CD4-positive, alpha-beta T cell treated with Interleukin-17A for 1 hour (primary cell): ENCODE measurements at places on chromosomes 6 and 20.
A peak's percentile ranks its signal among the peaks of the same experiment; 100 is the strongest.

- no peak for DNase-seq
Observed at GRCh38 chr6:17429383-17430061, 36.1 kb downstream of the CAP2 start.

DNA sequence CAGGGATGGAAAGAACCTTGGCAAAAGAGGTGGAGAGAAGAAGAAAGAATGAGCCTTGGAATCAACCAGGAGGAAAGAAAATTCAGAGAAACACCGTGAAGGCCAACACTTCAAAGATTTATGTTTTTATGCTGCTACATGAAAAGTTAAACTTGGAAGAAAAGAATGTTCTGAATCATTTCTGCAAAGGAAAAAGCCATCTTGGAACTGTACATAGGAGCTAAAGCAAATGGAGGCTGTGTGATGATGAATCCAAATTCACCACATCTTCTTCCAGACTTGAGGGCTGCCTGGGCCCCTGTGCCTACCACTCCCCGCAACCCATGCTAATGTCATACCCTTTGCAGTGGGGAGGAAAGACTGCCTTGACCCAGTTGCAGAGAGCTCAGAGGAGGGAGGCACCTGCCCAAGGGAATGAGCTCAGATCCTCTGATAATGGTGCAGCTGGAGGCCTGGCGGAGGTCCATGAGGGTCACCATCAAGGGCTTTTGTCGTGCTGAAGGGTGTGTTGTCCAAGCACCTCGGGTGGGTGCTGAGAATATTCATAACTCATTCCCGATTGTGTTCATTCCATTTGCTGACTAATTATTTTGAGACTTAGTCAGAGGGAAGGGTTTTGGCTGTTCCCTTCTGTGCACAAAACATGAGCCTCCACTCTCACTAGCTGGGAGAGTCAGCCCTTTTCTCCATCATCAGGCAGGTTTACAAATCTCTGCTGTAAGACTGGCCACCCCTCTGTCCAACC, 245.8 kb upstream of the JAG1 start:
- DNase-seq, result no peak

- DNase-seq, result peak; percentile 18
Observed at GRCh38 chr6:28606424-28607391, 81.0 kb downstream of the GPX5 start.

GRCh38 chr6:103507052-103507451, 1352.7 kb downstream of the HACE1 start:
- DNase-seq, result no peak

DNA sequence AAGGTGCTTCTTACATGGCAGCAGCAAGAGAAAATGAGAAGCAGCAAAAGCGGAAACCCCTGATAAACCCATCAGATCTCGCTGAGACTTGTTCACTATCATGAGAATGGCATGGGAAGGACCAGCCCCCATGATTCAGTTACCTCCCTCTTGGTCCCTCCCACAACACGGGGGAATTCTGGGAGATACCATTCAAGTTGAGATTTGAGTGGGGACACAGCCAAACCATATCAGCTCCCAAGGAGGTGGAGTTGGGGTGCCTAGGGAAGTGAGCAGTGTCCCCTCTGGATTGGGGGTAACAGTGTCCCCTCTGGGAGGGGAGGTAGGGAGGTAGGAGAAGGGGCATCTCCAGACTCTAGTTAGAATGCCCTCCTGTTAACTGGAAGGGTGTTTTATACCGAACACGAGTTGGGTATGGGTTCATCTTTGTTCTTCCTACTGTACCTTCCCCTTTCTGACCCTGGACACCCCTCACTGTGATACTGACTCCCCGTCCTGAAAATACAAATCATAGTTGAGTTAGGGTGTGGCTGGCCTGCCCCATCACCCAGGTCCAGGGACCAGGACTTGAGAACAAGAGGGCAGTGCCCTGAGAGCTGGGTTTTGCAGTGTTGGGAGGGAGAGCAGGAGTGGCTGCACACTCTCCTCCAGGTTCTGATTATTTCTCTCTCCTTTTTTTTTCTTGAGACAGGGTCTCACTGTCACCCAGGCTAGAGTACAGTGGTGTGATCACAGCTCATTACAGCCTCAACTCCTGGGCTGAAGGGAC, 62.0 kb downstream of the EFCAB8 start:
- DNase-seq, result no peak
